ENCODE measurements at places on chromosomes 12 and 14.

GRCh38 chr12:68374307-68374982 is 42.3 kb upstream of the MDM1 start:
- DNase-seq = peak; percentile 75

- DNase-seq = peak; percentile 72
Measured at GRCh38 chr14:23056145-23056955, 970 bp downstream of the CDH24 start.

- no peak for DNase-seq
Measured at GRCh38 chr14:56137849-56138248, 19.6 kb downstream of the PELI2 start.

GRCh38 chr12:97960225-97960624 is 497.6 kb downstream of the RMST start:
- DNase-seq = no peak

GRCh38 chr14:35386673-35387125 is 17.9 kb downstream of the NFKBIA start:
- DNase-seq = no peak

Data from stimulated activated CD4-positive, alpha-beta T cell treated with anti-CD3 and anti-CD28 coated beads, Interleukin-4, amount 100 ng/mL, for 24 hours (primary cell).